Kidney epithelial cell (primary cell): ENCODE measurements at places on chromosomes 4 and X. TPM values are rescaled to one million over a fixed set of nuclear protein-coding genes. Genes with fewer than 3 reads are reported as not detected.

Gene UCP1
- 0.58 TPM in 1 of 2 replicates, not detected in the other for total RNA-seq

DNA sequence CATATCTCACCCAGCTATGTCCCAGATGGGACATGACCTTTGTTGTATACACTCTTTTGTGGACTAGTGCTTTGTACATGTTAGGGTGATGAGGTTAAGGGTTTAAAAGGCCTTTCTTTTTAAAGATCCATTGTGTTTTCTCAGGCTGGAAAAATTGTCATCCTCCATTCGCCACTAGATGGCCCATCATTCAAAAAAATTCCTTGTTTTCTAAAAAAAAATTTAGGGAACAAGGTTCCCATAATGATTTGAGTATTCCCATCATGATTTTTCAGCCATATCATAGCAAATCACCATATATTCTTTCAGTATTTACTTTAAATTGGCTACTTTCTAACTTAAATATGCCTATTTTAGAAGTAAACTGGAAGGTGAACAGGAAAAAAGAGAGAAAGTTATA is 91.9 kb upstream of the TMEM164 start:
- no peak for DNase-seq

DNA sequence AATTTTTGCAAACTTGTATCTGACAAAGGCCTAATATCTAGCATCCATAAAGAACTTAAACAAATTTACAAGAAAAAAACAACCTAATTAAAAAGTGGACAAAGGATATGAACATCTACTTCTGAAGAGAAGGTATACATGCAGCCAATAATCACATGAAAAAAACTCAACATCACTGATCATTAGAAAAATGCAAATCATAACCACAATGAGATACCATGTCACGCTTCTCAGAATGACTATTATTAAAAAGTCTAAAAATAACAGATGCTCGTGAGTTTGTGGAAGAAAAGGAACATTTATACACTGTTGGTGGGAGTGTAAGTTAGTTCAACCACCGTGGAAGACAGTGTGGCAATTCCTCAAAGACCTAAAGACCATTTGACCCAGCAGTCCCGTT is 24.0 kb downstream of the CEP44 start:
- DNase-seq: no peak

GRCh38 chrX:119541188-119541587 is 24.0 kb downstream of the STEEP1 start:
- DNase-seq: peak; percentile 48

- DNase-seq: no peak
Observed at GRCh38 chr4:16111533-16111932, 27.7 kb upstream of the PROM1 start.

GRCh38 chrX:122188751-122189150 is 995.3 kb upstream of the GRIA3 start:
- DNase-seq: no peak

Gene CABS1
- total RNA-seq: not detected in 2 replicates

DNA sequence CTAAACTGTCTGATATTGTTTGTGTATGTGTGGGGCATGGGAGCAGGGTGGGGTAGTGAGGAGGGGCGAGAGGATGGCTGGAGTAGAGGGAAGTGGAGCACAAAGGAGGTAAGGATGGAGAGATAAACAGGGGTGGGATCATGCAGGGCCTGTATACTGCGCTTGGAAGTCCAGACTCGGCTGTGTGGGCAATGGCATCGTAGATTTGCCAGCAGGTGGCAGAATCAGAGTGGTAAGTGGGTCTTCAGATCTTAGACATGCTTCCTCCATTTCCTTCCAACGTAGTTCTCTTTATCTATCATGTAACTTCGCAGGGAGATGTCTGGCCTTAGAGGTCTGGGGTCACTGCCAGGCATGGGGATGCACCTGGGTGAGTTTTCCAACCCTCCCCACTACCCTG is 155.5 kb downstream of the PDGFRA start:
- DNase-seq: no peak

Gene BEND2
- total RNA-seq: not detected in 2 replicates

Gene POLN
- total RNA-seq: 0.07 and 0.38 TPM in 2 replicates

Gene NDP
- total RNA-seq: not detected in 2 replicates

Gene TMPRSS11A
- not detected in 2 replicates for total RNA-seq

DNA sequence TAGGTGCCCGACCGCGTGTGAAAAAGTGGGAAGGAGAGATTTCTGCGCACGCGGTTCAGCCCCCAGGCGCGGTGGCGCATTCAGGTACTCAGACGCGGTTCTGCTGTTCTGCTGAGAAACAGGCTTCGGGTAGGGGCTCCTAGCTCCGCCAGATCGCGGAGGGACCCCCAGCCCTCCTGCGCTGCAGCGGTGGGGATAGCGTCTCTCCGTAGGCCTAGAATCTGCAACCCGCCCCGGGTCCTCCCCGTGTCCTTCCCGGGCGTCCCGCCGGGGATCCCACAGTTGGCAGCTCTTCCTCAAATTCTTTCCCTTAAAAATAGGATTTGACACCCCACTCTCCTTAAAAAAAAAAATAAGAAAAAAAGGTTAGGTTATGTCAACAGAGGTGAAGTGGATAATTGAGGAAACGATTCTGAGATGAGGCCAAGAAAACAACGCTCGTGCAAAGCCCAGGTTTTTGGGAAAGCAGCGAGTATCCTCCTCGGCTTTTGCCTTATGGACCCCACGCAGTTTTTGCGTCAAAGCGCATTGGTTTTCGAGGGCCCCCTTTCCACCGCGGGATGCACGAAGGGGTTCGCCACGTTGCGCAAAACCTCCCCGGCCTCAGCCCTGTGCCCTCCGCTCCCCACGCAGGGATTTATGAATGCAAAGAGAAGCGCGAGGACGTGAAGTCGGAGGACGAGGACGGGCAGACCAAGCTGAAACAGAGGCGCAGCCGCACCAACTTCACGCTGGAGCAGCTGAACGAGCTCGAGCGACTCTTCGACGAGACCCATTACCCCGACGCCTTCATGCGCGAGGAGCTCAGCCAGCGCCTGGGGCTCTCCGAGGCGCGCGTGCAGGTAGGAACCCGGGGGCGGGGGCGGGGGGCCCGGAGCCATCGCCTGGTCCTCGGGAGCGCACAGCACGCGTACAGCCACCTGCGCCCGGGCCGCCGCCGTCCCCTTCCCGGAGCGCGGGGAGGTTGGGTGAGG is 3.7 kb downstream of the SHOX start:
- no peak for DNase-seq

- DNase-seq: no peak
Observed at GRCh38 chr4:39528061-39528465, 824 bp upstream of the UGDH start.

DNA sequence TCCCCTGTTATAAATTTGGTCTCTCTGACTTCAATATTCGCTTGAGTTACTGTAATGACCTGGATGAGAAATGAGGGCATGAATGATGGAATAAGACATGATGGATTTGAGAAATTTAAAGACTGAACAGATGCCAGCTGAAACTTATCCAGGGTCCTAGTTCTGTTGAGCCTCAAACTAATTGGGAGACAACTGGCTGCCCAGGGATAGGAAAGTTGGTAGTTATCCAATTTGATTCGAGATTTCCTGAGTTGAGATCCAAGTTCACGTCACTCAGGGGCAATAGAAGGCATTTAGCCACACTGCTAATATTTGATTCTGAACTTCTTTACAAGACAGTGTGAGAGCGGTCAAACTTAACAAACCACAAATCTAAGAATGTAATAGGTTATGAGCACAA is 159.0 kb upstream of the CXCL13 start:
- DNase-seq: no peak

DNA sequence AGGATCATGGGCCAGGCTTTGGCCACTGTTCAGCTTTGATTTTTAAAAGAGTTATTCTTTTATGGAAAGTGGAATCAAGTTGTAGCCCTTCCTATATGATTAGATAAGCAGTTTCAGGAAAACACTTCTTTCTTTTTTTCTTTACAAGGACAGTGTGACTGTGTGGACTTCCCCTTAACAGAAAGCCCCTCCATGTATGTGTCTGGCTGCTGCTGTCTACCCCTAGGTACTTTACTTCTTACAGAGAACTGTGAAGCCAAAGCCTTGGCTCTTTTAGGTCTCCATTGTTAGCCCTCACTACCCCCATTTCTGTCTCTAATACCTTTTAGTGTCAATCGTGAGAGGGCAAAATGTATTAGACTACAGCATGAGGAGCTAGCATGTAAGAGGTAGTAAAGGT is 19.1 kb downstream of the VSIG1 start:
- DNase-seq: no peak

GRCh38 chr4:102535398-102536082 is 34.4 kb downstream of the NFKB1 start:
- peak; percentile 37 for DNase-seq

GRCh38 chr4:76758290-76758882 is 139.6 kb downstream of the SOWAHB start:
- DNase-seq: no peak

Gene IL21
- total RNA-seq: not detected in 2 replicates

Gene PF4V1
- total RNA-seq: not detected in 2 replicates

DNA sequence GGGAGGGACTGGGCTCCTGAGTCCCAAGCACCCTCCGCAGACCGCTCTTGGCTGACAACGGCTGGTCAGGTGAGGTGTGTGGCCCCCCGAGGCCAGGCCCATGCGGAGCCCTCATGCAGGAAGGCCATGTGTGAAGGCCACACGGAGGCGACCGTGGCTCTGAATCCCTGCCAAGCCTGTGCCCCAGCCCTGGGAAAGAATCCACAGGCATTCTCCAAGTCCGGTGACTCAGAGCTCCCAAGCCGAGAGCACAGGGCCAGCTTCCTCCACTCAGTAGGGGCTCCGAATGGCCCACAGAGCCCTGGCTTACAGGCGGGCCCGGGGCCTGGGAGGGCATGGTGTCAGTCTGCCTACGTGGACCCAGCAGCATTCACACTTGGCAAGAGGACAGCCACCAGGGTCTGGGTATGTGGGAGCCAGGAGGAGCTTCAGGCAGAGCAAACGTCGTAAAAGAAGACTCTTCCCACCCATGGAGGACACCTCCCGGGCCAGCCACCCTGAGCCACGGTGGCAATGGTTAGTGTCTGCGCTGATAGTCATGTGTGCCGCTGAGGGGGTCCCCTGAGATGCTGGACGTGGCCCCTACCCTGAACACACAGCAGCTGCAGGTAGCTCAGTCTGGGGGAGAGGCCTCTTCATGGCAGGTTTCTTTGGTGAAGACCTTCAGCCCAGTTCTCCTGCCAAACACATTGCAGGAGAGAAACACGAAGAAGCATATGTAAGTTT is 105.7 kb downstream of the PSAPL1 start:
- no peak for DNase-seq

DNA sequence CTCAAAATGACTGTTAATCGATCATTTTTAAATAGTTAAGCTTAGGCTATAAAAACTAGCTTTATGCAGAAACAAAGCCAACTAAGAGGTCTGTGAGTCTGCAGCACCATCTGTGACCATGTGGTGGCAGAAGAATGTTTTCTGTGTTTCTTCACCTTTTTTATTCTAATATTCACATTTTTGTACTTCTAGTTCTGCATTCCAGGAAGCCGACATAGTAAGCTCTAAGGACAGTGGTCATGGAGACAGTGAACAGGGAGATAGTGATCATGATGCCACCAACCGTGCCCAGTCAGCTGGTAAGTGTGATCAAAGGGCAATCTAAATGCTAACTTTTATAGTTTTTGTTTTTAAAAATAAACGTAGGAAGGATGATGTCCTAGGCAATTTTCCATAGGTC is 5.6 kb downstream of the PCDH10 start:
- DNase-seq: no peak

DNA sequence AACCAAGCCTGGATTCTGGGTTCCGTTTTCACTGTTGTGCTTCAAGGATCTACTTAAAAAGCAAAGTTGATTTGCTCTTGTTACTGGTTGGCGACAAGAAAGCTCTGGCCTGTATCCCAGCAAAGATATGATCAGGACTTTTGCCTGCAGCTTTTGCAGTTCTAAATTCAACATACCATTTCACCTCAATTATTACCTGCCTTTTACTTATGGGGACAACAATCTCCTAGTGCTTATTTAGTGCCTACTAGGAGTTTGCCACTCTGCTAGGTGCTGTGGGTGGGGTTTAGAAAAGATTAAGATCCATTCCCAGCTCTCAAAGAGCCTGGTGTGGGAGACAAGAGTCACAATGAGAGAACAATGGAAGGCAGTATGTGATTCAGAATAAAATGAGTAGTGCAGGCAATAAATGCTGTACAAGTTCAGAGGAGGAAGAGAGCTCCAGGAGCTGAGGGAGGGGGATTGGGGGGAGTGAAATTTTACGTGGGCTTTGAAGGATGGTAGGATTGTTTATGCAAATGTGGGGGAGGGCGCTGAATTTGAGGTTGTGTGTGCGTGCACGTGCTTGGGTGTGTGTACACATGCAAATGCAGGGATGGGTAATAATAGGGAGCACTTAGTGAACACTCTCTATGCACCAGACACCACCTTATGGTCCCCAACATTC is 5.0 kb upstream of the TMEM164 start:
- no peak for DNase-seq

DNA sequence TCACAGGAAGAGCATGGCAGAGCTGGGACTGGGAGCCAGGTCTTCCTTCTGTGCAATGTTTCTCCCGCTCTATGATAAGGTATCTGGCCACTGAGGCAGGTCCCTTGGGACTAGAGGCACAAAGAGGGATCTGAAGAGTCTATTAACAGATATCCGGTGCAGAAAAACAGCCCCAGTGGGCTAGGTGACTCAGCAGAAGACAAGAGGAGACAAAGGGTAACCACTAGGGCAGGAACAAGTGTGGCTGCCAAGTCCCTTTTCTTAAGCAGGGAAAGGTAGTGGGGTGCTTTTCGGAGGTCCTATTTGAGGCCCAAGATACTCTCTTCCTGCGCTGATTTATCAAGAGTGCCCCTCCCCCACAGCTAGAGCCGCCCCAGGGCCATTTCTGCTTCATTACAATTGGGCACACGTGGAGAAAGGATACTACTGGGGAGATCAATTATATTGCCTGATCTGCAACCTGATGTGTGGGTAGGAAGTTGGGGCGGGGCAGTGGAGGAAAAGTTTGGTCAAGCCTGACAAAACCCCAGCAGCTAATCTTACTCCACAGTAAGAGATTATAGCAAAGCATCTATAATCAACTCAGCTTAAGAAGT is at the start of gene DGAT2L6:
DGAT2L6 (plus strand) TSS at position 546 of the 596 bp plus-strand sequence. CDS start 100 bp downstream, outside the sequence.
- DNase-seq: no peak

DNA sequence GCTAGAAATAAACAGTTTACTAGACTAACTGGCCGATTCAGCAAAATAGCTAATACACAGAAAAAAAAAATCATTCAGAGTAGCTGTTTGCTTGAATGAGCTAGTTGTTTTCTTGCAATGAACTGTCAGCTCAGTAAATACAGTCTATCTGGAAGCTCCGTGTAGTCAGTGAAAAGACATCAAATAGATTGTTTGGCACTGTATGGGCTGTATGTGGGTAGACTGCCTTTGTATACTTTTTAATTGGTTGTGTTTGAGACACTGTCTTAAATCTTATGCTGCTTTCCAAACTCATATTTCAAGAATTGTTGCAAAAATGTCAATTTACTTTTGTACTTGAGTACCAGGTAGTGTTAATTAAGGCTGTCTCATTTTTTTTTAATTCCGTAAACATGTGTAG is 61.6 kb upstream of the GPR174 start:
- no peak for DNase-seq

DNA sequence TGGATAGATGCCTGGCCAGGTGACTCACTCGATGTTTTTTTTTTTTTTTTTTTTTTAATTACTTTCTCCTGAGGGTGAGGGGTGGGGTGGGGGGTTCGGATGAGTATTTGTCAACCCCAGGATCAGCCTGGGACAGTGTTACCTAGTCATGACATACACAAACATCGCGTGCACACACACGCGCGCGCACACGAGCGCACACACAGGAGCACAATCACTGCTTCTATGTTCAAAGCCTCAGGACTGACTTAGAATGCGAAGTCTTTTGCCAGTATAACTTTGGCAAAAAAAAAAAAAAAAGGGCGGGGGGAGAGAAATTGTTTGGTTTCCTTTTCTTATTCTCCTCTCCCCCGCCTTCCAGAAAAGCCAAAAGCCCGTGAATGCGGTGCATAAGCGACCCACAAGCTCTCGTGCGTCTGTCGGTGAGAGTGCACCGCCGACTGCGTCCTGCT is 115.0 kb upstream of the TEX13C start:
- DNase-seq: no peak
